Choroid plexus epithelial cell (primary cell): ENCODE measurements at places on chromosomes 1 and 21.
A peak's percentile ranks its signal among the peaks of the same experiment; 100 is the strongest.

- no peak for DNase-seq
Measured at GRCh38 chr1:92066321-92066720, 8.9 kb downstream of the SETSIP start.

DNA sequence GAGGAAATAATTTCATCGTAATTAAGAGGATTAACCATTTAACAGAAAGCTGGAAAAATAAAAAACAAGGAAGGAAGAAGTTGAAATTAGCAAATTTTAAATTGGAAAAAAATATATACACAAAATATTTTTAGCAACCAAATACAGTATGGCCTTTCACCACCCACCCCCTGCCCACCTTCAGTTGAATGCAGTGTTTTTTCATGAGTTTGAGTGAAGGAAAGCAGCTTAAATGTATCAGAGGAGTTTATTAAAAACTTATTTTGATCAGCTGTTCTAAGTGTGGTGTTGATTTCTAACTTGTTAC is 249.2 kb downstream of the DNM3 start:
- DNase-seq: no peak

DNA sequence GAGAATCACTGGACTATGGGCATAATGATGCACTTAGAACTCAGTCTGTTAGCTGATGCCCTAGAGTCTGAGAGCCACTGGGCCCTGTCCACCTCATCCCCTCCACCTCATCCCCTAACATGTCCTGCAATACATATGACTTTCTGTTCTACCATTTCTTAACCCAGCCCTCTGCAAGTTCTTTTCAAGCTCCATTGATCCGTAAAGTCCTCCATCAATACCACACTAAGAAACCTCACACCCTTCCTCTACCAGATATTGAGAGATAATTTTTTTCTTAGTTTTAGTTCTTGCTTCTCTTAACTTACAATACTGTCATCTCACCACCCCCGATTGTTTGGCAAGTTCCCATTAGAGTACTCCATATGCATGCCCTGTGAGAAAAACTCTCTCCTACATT is 22.1 kb downstream of the FCRL4 start:
- DNase-seq: no peak

DNA sequence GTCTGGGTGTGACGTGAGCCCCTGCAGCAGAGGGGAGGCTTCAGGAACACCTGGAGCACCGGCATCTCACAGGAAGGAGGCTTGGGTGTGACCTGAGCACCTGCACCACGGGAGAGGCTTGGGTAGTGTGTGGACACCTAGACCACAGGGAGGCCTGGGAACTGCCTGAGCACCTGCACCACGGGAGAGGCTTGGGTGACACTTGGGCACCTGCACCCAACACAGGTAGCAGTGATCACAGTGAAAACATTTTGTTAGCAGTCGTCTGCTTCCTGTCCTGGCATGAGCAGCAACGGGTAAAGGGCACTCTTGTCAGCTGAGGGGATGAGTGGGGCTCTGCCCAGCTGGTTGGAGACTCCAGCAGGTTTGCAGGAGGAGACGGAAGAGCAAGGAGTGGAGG is 22.4 kb downstream of the LRRC3 start:
- DNase-seq: no peak

GRCh38 chr1:247431643-247432042 is 15.7 kb downstream of the NLRP3 start:
- DNase-seq: no peak

- DNase-seq: no peak
Measured at GRCh38 chr1:231610388-231610787, 16.2 kb upstream of the DISC1 start.

GRCh38 chr21:46559291-46559983 is 45.4 kb downstream of the S100B start:
- DNase-seq: no peak

- DNase-seq: no peak
Measured at GRCh38 chr1:246166841-246167240, 340.2 kb downstream of the SMYD3 start.

- DNase-seq: peak; percentile 60
Measured at GRCh38 chr1:2151252-2151651, 43.3 kb downstream of the FAAP20 start.

- DNase-seq: no peak
Measured at GRCh38 chr1:30241681-30242080, 481.7 kb downstream of the MATN1 start.

DNA sequence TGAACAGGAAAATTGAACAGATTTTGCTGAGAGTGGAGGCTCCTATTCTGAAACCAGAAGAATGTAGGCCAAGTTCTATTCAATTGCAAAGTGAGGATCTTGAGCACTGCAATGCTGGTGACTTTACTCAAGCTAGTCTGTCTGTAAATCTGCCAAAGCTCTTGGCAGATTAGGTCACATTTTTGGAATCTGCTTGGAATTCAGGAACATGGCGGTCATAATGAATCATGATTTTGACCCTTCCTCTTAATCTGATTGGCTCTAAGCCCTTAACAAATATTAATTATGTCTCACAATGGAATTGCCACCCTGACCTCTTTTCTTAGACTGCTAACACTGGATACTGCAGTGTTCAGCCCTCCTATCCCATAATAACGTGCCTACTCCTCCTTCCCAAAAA is 7.2 kb upstream of the GNG12 start:
- DNase-seq: peak; percentile 94

DNA sequence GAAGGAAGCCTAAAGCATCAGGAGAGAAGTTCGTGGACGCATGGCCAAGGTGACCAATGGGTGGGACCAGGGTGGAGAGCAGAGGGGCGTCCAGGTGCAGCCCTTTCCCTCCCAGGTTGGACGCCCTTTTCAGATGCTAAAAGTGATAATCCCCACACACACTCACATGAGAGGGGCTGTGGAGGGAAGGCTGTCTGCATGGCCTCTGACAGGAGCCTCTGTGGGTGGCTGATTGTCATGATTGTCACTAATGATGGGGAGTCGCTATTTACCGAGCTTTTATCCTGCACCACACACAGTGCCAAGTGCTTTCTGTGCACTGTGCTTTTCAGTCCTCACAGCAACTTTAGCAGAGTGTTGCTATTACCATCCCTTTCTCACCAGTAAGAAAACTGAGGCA is 27.1 kb upstream of the C1QA start:
- no peak for DNase-seq

- DNase-seq: no peak
Measured at GRCh38 chr1:234958706-234959657, 169.7 kb downstream of the TOMM20 start.
